ENCODE measurements at places on chromosomes 11 and 22. TPM values are rescaled to one million over a fixed set of nuclear protein-coding genes. Genes with fewer than 3 reads are reported as not detected.

BEST1 gene
- total RNA-seq = 3.8 TPM

PKP3 gene
- 1.2 TPM for total RNA-seq

OR2AT4 gene
- not detected for total RNA-seq

RFPL2 gene
- total RNA-seq = not detected

USH1C gene
- not detected for total RNA-seq

VSIG10L2 gene
- 0.39 TPM for total RNA-seq

BTG4 gene
- not detected for total RNA-seq
